ENCODE measurements at places on chromosomes 7 and 10.

GRCh38 chr10:76082956-76083355 lies 651.5 kb downstream of the LRMDA start:
- no peak for DNase-seq

- DNase-seq: peak; percentile 32
Observed at GRCh38 chr7:82419200-82419599, 24.4 kb downstream of the CACNA2D1 start.

GRCh38 chr10:110056822-110057221 lies 49.0 kb downstream of the ADD3 start:
- no peak for DNase-seq

DNA sequence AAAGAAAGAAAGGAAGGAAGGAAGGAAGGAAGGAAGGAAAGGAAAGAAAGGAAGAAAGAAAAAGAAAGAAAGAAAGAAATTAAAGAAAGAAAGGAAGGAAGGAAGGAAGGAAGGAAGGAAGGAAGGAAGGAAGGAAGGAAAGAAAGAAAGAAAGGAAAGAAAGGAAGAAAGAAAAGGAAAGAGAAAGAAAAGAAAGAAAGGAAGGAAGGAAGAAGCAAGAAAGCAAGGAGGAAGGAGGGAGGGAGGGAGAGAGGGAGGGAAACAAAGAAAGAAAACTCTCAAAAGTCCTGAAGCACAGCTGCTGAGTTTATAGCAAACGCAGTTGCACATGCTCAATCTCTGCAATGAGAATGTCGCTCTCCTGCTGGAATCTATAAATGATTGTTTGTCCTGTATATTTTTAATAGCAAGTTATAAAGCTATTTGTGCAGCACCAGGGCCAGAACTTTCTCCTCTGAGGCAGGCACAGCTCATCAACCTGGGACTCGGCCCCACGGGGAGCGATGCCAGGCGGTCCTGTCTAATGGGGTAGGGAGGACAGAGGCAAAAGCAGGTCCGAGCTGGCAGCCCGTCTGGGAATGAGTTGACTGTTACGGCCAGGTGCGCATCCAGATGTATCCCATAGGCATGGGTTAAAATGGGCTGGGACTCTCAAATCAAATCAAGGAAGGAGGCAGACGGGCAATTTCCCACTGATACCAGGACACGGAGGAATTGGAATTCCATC lies 118.0 kb upstream of the PFKP start:
- DNase-seq: no peak

DNA sequence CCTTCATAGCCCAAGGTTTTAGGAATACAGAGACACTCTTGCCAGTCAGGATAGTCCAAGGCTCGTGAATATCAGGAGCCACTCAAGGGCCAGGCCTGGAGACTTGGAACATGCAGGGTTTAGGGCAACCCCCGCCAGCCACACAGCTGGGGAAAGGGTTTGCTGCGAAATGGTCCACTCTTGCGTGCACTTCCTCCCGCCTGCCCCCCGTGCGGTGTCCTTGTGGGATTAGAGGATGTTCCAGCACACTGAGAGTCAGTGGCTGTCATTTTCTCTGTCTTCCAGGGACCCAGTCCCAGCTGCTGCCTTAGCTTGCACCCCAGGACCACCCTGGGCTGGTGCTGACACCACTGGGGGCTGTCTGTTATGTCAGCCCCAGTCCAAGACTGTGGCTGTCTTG lies 38.5 kb downstream of the POR start:
- DNase-seq: no peak

DNA sequence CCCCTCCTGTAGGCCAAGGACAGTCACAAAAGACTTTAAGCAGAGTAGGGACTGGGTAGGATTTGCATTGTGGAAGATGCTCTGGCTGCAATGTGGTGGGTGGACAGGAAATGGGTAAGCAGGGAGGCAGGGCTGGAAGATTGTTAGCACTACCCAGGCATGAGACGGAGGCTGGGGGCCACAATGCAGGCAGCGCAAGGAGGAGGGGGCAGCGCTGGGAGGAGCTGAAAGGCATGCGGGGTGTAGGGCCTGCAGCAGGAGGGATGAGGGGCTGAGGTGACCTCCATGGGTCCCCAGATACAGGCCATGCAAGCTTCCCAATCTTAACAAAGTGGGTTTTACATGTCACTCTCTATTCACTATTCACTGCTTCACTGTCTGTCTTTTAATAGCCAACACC lies 213.1 kb downstream of the CXCL12 start:
- DNase-seq: no peak

DNA sequence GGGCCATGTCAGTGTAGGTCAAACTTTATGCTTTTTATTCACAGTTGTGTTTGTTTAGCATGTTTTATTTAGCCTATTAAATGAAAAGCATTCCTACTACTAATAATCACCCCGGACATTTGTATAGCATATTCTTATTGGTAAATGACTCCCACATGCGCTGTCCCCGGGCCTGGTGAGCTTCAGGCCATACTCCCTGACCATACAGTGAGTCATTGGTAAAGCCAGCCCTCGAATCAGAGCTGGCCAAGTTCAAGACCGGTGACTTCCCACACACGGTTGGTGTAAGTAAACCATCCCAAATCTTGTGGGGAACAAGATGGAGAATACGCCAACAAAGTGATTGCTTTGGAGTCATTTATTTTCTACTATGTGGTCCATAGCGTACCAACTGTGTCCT lies 238.7 kb upstream of the TCF7L2 start:
- no peak for DNase-seq

- DNase-seq: no peak
Observed at GRCh38 chr7:16889851-16890415, 8.2 kb upstream of the AGR3 start.

DNA sequence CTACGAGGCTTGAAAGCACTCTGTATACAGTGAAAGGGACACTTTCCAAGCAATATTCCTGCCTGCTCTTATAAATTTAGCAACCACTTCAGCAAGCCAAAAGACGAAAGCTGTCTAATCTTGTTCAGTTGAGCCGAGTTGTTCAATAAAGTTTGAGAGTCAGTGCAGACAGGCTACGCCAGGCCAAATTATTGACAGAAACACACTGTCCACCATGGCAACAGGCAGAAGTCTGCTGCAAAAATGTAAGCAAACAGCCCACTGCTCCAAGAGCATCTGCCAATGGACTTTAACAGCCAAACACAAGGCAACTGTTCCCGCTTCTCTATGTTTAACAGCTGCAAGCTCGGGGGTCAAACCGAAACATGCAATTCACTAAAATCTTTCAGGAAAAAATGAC lies 85.7 kb downstream of the GLI3 start:
- no peak for DNase-seq

- no peak for DNase-seq
Observed at GRCh38 chr7:140137078-140137477, 39.7 kb downstream of the KDM7A start.

- DNase-seq: no peak
Observed at GRCh38 chr7:99033765-99034164, 110.1 kb downstream of the SMURF1 start.

DNA sequence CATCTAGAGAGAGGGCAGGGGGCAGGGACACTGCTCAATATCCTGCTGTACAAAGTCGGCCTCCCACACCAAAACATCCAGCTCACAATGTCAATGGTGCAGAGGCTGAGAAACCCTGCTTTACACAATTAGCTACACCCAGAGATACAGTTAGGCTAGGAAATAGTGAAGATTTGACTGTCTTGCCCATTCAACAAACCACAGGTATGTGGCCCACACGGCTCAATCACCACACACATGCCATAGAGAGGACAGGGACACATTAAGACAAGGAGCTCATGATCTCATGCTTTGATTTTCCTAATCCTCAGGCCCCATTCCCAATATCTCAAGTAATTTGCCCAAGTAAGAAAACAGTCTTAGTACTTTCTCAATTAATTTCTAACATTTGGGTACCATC lies 110.4 kb downstream of the OSBPL3 start:
- DNase-seq: no peak

GRCh38 chr7:37198906-37199485 lies 249.7 kb downstream of the ELMO1 start:
- peak; percentile 78 for DNase-seq

DNA sequence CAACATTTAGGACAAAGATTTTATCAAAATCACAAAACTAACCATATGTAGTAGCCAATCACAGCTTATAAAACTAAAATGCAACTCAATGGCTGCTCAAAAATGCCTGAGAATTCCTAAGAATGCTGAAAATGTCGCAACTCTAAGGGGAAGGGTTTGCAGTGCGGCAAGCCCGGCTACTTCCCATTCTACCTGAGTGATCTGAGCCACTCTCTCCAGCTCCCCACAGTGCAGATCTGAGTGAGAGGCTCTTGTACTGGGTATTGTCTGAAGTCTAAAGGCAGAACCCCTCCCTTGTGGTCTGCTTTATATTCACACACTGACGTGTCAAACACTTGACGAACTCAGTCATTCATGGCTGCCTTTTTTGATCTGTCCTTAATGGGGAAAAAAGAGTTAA lies 28.9 kb downstream of the RAB11FIP2 start:
- no peak for DNase-seq

DNA sequence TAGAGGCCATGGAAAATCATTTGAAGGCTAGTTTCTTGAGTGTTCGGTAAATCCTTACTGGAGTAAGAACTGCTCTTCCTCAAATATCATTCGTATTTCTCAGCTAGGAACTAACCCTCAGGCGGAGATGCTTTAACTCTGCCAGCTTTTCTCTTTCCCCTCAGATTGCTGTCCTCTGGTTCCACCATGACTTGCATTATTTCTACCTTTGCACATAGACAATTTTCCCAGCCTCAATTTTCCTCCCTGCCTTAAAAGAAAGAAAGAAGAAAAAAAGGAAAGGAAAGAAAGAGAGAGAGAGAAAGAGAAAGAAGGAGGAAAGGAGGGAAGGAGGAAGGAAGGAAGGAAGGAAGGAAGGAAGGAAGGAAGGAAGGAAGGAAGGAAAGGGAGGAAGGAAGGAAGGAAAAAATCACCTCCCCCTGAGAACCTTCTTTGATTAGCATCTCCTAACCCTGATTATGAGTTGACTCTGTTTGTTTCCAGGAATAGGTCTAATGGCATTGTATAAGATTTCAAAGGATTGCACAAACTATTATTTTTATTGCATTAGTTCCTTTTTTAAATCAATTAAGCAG lies 123.3 kb upstream of the FAM204A start:
- no peak for DNase-seq

DNA sequence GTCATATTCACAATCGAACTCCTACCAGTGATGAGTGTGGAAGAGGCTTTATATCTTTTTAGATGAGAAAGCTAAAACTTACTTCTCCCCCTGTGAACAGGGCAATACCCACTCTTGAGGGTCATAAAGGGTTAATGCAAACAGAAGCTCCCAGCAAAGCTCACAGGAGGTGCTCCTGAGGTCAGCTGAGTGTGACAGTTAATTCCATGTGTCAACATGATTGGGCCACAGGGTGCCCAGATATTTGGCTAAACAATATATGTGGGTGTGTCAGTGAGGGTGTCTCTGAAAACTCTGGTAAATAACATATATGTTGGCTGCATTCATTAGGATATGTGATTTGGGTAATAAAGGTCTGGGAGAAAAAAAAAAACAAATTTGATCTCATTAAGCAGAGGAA lies 86.0 kb downstream of the HIP1 start:
- DNase-seq: peak; percentile 41

- DNase-seq: no peak
Observed at GRCh38 chr10:122113161-122113944, 124.4 kb downstream of the TACC2 start.

GRCh38 chr10:117198088-117198487 lies 799 bp downstream of the KCNK18 start:
- no peak for DNase-seq

GRCh38 chr10:75538144-75538543 lies 106.7 kb downstream of the LRMDA start:
- no peak for DNase-seq

- DNase-seq: no peak
Observed at GRCh38 chr7:33195264-33195663, 65.9 kb downstream of the BBS9 start.

- DNase-seq: no peak
Observed at GRCh38 chr7:83643012-83643411, 5.9 kb downstream of the SEMA3E start.

GRCh38 chr7:157863906-157864810 lies 527.4 kb downstream of the DNAJB6 start:
- no peak for DNase-seq

DNA sequence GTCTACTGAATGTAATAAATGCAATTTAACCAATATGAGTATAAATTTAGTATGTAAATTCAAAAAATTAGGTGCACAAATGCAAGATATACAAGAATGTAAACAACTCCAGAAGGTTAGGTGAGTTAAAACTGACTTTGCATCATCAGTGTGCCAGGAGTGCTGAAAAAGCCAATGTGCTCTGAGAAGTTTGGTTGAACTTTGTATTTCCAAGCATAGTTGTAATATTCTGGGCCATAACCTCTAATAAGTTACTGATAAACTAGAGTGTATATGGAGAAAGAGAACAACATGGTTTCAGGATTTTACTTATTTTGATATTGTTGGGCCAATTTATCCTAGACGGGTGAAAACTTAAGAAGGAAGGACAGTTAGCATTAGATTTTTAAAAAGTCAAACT lies 876.9 kb upstream of the GHITM start:
- DNase-seq: no peak

DNA sequence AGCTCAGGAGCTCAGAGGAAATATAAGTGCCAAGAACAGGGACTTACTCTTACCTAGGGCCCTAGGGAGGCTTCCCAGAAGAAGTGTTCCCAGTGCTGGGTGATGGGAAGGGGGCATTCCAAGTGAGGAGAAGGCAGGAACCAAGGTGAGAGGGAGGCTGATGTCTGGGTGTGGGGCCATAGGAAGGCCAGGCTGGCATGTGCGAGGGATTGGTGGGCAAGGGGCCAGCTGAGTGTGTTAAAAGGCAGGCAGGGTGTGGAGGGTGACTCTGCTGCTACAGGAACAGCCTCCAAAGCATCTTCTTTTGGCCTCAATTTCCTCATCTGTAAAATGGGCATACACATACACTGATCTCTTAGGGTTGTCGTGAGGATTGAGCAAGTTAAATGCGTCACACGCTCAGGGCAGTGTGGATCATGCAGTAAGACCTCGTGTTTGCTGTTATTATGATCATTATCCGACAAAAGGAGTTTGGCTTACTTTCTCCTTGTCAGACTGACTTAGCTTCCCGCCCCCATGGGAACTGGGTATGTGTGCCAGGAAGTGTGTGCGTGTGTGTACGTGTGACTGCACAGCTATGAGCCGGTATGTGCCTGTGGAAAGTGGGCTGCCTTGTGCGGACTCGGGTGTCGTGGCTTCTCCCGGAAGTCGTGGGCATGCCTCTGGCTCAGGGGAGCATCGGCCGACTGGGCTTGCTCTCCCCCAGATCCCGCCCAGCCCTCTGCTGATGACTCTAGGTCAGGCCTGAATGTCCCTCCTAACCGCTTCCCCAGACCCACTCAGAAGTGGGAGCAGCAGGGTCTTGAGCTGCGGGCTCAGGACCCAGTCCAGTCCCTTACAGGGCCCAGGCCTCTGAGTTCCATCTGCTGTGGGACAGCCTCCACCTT lies 59.6 kb downstream of the NEURL1 start:
- DNase-seq: no peak

GRCh38 chr7:102890292-102890970 lies 22.4 kb upstream of the LRRC17 start:
- DNase-seq: no peak

DNA sequence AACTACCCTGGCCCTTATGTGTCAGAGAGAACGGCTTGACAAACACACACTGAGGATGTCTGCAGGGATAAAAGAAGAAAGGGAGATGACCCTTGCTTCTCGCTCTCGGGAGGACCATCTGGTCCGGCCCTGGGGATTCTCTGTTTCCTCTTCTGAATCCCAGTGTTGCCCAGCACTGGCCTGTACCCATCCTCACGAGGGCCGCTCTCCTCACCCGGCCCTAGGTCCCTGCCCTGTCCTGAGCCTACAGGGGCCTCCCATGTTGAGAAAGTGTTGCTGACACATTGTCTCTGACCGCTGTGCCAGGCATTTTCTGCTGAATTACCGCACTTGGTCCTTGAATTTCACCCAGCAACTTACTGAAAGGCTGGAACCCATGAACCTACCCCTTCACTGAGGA lies 171.9 kb upstream of the LANCL2 start:
- no peak for DNase-seq
